ENCODE measurements at places on chromosomes 7 and 10. TPM values are rescaled to one million over a fixed set of nuclear protein-coding genes. Genes with fewer than 3 reads are reported as not detected.
A peak's percentile ranks its signal among the peaks of the same experiment; 100 is the strongest.

GRCh38 chr7:89247207-89247606 is 451.7 kb upstream of the TEX47 start:
- no peaks in the 10 kb centered on the region for H3K36me3 ChIP-seq
- H3K4me3 ChIP-seq, result no peak overlapping the region
- no peak overlapping the region for H3K27ac ChIP-seq
- H3K4me1 ChIP-seq, result no peaks in the 10 kb centered on the region
- no peaks in the 10 kb centered on the region for H3K27me3 ChIP-seq
- no peak for DNase-seq

DNA sequence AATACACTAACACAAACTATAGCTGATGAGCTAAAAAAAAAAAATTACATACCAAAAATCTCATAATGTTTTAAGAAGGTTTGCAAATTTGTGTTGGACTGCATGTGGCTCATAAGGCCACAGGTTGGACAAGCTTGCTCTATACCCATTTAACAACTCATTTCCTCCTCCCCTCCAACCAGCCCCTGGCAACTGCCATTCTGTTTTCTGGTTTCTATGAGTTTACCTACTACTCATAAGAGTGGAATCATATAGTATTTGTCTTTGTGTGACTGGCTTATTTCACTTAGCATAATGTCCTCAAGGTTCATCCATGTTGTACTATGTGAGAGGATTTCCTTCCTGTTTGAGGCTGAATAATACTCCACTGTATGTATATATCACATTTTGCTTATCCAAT is 100.4 kb upstream of the ARHGAP21 start:
- no peak for DNase-seq
- H3K27me3 ChIP-seq, result no peaks in the 10 kb centered on the region
- no peak overlapping the region for H3K4me3 ChIP-seq

DNA sequence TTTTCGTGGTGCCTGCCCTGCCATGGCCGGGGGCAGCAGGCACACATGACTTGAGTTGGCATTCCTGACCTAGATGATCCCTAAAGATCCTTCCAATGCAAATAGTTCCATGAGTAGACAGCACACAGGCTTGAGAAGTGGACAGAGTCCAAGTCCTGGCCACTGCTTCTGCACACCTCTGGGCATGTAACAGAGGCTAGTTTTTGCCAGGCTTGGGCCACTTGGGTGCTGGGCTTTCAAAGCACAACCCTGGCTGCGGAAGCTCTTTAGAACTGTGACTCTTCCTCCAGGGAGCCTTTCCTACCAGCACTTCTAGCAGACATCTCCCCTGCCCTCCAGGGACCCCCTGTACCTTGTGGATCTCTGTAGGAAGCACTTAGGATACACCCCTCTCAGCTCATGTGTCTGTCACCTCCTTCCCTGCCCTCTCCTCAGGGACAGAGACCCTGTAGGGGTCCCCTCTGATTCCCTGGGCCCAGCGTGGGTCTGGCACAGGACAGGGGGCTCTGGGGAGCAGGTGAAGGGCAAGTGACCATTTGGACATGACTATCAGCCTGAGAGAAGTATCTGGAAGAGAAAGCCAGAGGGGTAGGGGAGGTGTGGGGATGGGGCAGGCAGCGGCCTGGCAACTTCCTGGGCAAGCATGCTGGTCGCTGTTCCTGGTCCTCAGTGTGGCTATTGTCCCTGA is 36.2 kb downstream of the ZCCHC24 start:
- no peaks in the 10 kb centered on the region for H3K36me3 ChIP-seq
- H3K4me1 ChIP-seq, result peaks cover 22% of the 10 kb centered on the region
- H3K27me3 ChIP-seq, result no peaks in the 10 kb centered on the region
- H3K4me3 ChIP-seq, result no peak overlapping the region
- no peak overlapping the region for H3K27ac ChIP-seq

DNA sequence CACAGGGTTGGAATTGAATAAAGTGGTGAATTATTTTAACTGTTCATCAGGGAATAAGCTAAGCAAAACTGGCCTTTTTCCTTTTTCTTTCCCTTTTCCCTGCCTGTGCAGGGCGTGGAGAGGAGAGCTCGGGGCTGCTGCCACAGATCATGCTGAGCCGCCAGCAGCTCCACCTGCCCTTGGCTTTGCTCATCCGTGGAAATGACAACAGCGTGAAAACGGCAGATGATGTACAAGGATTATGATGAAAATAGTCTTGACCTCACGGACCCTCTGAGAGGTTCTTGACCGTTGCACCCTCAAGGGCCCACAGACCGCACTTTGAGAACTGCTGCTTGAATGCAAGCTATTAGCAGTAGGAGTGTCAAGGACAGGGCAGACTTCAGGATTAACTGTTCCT is 10.6 kb downstream of the PPP2R2D start:
- no peaks in the 10 kb centered on the region for H3K27me3 ChIP-seq
- DNase-seq, result peak; percentile 24
- no peak overlapping the region for H3K4me3 ChIP-seq

DNA sequence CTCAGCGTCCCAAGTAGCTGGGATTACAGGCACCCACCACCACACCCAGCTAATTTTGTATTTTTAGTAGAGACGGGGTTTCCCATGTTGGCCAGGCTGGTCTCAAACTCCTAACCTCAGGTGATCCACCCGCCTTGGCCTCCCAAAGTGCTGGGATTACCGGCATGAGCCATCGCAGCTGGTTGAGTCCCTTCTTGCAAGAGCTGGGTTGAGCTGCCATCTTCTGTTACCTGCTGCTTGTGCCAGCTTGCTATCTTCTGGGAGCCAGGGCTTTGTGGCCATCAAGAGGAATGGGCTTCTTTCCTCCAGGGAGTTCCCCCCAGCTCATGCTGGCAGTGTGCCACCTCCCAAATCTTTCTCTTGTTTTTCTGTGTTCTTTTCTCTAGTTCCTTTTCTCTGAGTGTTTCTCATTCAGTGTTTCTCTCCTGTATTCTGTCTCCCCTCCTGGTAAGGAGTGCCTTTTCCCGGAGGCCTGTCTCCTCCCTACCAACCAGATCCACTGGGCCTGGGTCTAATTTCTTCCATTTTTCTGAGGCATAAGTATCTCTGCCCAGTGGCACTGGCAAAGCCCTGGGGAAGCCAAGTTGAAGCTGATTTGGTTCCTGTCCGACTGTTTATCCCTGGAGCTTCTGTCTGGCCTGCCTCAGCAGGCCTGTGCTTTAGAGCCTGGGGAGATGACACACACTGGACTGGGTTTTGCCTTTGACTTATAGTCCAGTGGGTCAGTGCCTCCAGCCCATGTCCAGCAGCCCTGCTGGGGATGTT is 3.7 kb downstream of the DBNL start:
- peaks cover 24% of the 10 kb centered on the region for H3K36me3 ChIP-seq
- peak; percentile 20 for DNase-seq
- H3K27ac ChIP-seq, result no peak overlapping the region
- H3K4me1 ChIP-seq, result peaks cover 13% of the 10 kb centered on the region
- no peak overlapping the region for H3K4me3 ChIP-seq

- no peaks in the 10 kb centered on the region for H3K27me3 ChIP-seq
- peaks cover 7% of the 10 kb centered on the region for H3K4me1 ChIP-seq
- no peak overlapping the region for H3K27ac ChIP-seq
- DNase-seq, result no peak
Observed at GRCh38 chr7:116811768-116812167, 50.6 kb upstream of the CAPZA2 start.

GRCh38 chr7:27095897-27096767 is at the start of gene HOXA1:
TSS of gene HOXA1 (minus strand) at chr7:27096000. CDS start at chr7:27095912, 88 bp downstream.
- H3K27me3 ChIP-seq, result peaks cover 5% of the 10 kb centered on the region
- H3K36me3 ChIP-seq, result no peaks in the 10 kb centered on the region
- DNase-seq, result peak; percentile 97
- peaks cover 11% of the 10 kb centered on the region for H3K4me1 ChIP-seq

DNA sequence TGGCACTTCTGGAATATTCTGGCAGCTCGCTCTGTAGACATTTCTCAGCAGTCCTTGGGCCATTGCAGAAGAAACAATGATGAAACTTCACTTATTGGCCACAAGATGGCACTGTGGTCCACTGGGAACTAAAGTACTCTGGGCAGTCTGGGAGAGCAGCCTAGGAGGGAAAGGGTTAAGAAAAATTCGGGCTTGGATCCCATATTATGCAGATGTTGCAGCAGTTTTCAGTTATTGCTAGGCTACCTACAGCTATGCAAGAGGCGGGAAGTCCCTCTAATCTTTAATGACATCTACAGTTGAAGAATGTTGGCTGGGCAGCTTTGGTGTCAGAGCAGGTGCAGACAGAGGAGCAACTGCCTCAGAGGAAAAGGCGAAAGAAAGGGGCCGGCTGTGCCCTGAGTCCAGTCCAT is 201.7 kb upstream of the PRSS58 start:
- H3K27ac ChIP-seq, result no peak overlapping the region
- H3K4me1 ChIP-seq, result no peaks in the 10 kb centered on the region
- no peaks in the 10 kb centered on the region for H3K27me3 ChIP-seq

DNA sequence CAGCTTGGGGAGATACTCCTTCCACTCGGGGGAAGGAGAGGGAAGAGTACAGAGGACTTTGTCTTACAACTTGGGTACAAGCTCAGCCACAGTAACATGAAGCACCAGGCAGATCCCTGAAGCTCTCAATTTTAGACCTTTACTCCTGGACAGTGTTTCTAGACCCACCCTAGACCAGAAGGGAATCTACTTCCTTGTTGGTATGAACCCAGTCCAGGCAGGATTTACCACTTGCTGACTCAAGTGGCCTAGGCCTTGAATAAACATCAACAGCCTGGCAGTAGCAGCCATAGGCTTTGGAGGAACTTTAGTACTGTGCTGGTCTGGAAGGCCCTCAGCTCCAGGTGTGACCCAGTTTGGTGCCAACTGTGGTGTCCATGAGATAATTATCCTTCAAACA is 173.1 kb downstream of the ADRA2A start:
- H3K36me3 ChIP-seq, result no peaks in the 10 kb centered on the region
- no peak overlapping the region for H3K27ac ChIP-seq
- no peaks in the 10 kb centered on the region for H3K4me1 ChIP-seq
- no peak for DNase-seq
- H3K4me3 ChIP-seq, result no peak overlapping the region
- H3K27me3 ChIP-seq, result no peaks in the 10 kb centered on the region

- DNase-seq, result no peak
- no peaks in the 10 kb centered on the region for H3K27me3 ChIP-seq
- H3K4me3 ChIP-seq, result no peak overlapping the region
- no peaks in the 10 kb centered on the region for H3K36me3 ChIP-seq
- H3K4me1 ChIP-seq, result no peaks in the 10 kb centered on the region
Observed at GRCh38 chr10:52198540-52198939, 115.5 kb upstream of the DKK1 start.

GRCh38 chr10:123408660-123409059 is 254.5 kb downstream of the BUB3 start:
- H3K36me3 ChIP-seq, result no peaks in the 10 kb centered on the region
- H3K4me3 ChIP-seq, result no peak overlapping the region
- no peaks in the 10 kb centered on the region for H3K27me3 ChIP-seq
- H3K27ac ChIP-seq, result no peak overlapping the region
- DNase-seq, result no peak

GRCh38 chr10:24157567-24157966 is 51.4 kb upstream of the KIAA1217 start:
- no peaks in the 10 kb centered on the region for H3K4me1 ChIP-seq
- no peak for DNase-seq
- H3K36me3 ChIP-seq, result no peaks in the 10 kb centered on the region

- H3K4me3 ChIP-seq, result no peak overlapping the region
- H3K27ac ChIP-seq, result no peak overlapping the region
- H3K4me1 ChIP-seq, result no peaks in the 10 kb centered on the region
- no peaks in the 10 kb centered on the region for H3K27me3 ChIP-seq
- no peaks in the 10 kb centered on the region for H3K36me3 ChIP-seq
- DNase-seq, result no peak
Observed at GRCh38 chr10:122715576-122715975, 15.9 kb upstream of the C10orf120 start.

GRCh38 chr10:62817766-62818425 is 1.7 kb upstream of the EGR2 start:
- DNase-seq, result peak; percentile 91
- peaks cover 11% of the 10 kb centered on the region for H3K27me3 ChIP-seq
- peak overlapping the region; percentile 87 for H3K4me3 ChIP-seq
- H3K4me1 ChIP-seq, result no peaks in the 10 kb centered on the region
- H3K36me3 ChIP-seq, result no peaks in the 10 kb centered on the region
- H3K27ac ChIP-seq, result no peak overlapping the region

DNA sequence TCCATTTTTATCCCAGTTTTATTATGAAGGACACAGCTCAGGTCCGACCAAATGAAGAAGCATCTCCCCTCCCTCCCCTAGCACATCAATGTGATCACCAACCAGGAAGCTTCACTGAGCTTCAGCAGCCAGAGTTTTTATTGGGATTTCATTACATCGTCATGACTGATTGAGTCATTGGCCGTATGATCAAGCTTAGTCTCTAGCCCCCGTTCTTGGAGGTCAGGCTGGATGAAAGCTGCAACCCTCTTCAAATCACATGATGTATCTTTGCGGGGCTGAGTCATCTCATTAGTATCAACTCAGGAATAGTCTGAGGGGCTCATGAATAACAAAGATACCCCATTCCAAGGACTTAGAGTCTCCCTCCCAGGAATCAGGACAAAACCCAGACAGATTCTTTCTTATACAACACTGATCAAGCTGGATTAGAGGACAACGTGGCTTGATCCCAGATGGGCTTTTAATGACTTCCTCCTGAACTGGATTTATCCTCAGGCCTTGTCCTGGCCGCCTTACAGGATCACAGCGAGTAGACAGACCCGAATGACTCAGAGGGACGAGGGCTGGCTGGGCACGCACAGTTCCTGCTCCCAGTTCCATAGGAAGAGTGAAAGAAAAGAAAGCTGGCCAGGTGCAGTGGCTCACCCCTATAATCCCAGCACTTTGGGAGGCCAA is 14.5 kb downstream of the LIMK1 start:
- H3K36me3 ChIP-seq, result no peaks in the 10 kb centered on the region
- no peaks in the 10 kb centered on the region for H3K4me1 ChIP-seq
- H3K4me3 ChIP-seq, result no peak overlapping the region
- H3K27me3 ChIP-seq, result no peaks in the 10 kb centered on the region

Gene FAM13C
- 8.8 TPM for total RNA-seq

Gene HTR7
- 0.38 TPM for total RNA-seq

Gene PON1
- total RNA-seq, result not detected

Gene TMEM196
- 0.06 TPM for total RNA-seq

Gene CHST3
- total RNA-seq, result 31.5 TPM

Data from kidney (tissue), 22 donors.